ENCODE measurements at places on chromosomes 1 and 21.

- peak; percentile 8 for DNase-seq
Observed at GRCh38 chr1:151993084-151993733, 450 bp downstream of the S100A10 start.

DNA sequence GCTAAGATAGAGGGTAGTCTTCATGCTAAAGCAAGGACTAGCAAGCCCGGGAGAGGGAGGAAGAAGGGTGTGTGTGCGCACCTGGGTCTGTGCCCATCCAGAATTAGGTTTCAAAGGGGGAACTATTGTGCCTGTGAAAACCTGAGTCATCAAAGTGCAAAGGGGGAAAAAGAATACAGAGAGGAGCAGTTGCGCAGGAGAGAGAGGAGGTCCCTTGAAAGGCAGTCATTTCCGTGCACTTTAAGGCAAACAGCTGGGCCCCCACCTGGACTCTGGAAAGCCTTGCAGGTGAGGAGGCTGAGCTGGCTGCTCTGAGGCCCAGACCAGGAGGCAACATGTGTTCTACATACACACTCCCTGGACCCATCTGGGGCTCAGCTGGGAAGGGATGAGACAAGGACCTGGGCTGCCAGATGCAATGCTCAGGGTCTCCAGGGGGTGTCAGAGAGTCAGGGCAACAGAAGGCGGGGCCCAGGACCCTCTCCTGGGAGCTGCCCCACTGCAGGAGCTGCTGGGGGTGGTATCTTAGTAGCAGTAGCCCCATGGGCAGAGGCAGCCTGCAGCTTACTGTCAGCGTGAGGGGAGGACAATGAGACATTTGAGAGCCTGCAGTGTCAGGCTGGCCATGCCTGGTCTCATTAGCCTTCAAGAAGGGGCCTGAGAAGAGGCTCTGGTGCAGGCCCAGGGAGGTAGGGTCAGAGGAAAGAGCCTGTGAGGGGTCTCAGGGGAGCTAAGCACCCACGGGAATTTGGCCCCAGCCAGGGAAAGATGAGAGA is 14.3 kb downstream of the PROK1 start:
- DNase-seq = no peak

DNA sequence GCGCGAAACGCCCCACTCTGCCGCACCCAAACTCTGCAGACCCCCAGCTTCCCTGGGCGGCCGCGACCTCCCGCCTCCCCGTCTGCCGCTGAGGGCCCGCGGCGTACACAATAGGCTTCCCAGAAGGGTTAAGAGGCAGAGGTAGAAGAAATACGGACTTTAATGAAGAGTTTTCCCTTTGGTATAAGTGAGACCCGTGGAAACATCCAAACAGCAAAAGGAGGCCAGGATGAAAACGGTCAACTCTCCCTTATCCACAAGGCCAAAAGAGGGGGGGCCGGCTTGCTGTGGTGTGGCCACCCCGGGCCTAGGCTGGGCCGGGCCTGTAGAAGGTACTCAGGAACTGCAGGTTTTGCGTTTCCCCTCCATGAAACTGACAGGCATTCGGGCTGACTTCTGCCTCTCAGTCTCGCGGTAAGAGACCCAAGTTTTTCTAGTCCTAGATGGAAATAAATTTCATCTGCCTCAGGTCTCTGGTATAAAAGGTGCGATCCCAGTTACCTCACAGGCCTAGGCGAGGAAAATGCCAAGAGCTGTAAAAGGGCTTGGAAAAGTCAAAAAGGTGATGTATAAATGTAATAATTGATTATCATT is 671 bp upstream of the PYGO2 start:
- DNase-seq = no peak

DNA sequence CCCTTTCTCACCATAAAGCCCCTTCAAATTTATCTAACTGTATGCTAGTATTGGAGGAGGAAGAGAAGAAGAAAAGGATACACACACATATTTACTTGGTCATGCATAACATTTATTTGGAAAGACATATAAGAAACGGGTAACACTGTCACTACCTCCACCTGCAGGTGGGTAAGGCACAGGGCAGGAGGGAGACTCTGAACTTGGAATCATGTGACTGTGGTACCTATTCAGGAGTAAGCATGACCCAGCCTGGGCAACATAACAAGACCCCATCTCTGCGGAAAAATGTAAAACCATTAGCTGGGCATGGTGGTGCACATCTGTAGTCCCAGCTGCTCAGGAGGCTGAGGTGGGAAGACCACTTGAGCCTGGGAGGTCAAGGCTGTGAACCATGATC is 1.4 kb upstream of the PADI6 start:
- DNase-seq = no peak

DNA sequence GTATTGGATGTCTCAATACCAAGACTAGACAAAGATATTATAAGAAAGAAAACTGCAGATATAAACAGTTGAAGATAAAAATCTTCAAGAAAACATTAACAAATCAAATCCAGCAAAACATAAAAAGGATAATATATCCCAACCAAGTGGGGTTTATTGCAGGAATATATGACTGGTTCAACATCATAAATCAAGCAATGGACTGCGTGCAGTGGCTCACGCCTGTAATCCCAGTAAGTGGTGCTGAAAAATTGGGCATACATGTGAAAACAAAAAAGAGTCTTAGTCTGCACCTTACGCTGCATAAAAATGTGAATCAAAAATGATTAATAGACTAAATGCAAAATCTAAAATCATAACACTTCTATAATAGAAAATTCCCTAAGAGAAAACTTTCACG is 112.9 kb upstream of the PDE4B start:
- DNase-seq = no peak

DNA sequence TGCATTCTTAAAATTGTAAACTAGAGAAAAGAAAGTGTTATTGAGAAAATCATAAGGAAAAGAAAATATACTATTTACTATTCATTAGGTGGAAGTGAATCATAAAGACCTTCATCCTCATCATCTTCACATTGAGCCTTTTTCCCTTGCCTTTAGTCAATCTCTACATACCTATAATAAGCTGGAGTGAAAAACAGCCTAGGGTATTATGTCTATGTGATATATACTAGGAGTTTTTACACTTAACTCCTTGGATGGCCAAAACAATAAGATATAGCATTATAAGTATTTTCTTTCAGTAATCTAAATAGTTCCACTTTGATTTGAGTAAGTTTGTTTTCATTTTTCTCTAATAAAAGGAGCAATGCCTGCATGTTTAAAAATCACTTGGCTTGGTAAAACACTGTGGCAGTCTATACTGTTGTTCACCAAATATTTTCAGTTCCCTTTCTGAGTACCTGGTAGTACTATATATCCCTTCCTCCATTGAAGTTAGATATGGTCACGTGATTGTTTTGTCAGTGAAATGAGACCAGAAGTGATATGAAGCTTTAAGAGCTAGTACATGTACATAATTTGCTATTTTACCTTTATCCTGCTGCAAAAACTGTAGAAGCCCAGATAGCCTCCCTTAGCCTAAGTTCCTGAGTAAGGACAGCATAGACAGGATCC is 78.3 kb downstream of the CLEC20A start:
- no peak for DNase-seq

- no peak for DNase-seq
Observed at GRCh38 chr1:81109038-81109437, 691.7 kb upstream of the ADGRL2 start.

- no peak for DNase-seq
Observed at GRCh38 chr1:103336408-103336807, 189.1 kb upstream of the RNPC3 start.

DNA sequence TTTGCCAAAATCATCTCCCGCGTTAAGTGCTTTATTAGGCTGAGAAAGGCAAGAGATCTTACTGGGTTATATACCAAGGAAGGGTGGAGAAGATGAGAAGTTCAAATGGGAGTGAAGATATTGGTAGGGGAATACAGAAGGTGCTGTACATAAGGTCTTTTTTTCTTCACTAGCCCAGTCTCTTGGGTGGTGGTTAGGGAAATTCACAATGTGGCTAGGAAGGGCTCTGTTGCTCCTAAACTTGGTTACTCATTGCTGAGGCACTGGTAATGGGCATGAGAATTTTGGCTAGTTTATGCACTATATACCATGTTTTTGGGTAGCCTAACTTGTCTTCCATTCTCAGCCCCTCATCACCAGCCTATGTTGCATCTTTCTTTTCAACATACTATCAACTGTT is 50.6 kb downstream of the LHX4 start:
- DNase-seq = no peak

DNA sequence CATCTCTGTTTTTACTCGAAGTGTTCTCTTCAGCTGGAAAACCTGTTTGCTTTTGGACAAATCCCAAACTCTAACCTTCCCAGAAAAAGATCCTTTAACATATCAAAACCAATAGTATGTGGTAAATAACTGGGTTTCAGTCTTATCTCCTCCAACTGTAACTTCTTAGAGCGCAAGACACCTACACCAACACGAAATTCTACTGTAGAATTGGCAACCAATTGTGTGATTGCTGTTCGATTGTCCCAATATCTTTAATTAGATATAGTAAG is 5.8 kb upstream of the MPZL1 start:
- no peak for DNase-seq

DNA sequence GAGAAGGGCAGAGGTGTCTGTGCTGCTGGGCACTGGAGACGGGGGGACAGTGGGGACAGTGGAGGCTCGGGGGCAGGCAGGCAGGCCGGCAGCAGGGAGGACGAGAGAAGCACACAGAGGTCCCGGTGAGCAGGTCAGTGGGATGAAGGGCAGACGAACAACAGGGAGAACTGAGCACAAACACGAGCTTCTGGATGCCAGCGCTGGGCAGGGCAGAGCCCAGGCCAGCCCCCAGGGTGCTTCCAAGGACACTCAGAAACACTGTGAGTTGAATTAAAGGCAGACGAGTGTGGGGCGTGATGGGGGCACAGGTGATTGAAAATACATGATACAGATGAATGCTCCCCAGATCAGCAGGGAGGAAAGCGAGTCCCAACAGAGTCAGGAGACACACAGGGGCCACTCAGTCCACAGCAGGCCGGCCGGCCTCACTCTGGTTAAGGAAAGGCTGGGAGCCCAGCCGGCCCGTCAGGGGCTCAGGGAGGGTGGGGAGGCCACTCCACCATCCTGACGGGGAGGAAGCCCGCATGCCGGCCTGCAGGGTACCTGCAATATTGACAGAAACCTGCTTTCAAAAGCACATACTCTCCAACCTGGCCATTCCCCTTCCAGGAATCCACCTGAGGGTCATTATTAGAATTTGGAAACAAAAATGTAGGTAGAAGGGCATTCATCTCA is 14.1 kb downstream of the SLC19A1 start:
- no peak for DNase-seq

DNA sequence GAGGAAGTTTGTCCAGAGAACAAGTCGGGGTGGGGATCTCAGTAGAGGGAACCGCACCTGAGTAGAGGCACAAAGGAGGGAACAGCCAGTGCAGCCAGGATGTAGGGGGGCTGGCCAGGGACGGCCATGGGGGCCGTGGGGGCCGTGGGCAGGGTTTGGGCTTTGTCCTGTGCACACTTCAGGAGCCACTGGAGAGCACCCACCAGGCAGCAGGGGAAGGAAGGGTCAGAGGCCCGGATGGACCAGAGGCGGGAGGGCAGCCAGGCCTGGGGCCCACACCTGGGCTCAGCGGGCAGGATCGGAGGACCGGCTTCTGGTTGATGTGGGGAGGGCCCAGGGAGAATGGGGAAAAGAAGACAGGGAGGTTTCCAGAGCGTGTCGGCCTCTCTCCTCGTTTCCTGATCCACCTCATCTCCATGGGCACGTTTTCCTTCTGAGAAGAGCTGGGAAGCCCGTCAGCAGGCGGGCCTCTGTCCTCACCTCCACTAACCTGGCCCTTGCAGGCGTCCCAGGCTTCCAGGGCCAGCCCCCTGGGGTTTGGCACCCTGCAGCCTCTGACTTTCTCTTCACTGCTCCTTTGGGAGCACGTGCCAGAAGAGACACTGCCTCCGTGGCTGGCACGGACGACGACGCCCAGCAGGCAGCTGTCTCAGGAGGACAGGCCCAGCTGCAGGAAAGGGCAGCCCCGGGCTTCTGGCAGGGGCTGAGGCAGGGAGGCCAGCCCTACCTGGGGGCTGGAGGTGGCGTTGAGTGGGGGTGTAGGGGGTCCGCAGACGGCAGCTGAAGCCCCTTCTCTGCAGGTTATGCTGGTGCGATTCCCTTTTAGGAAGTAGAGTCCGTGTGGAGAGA is 16.8 kb upstream of the PDXK start:
- DNase-seq = no peak

- DNase-seq = no peak
Observed at GRCh38 chr1:41245659-41246058, 3.6 kb upstream of the SCMH1 start.

DNA sequence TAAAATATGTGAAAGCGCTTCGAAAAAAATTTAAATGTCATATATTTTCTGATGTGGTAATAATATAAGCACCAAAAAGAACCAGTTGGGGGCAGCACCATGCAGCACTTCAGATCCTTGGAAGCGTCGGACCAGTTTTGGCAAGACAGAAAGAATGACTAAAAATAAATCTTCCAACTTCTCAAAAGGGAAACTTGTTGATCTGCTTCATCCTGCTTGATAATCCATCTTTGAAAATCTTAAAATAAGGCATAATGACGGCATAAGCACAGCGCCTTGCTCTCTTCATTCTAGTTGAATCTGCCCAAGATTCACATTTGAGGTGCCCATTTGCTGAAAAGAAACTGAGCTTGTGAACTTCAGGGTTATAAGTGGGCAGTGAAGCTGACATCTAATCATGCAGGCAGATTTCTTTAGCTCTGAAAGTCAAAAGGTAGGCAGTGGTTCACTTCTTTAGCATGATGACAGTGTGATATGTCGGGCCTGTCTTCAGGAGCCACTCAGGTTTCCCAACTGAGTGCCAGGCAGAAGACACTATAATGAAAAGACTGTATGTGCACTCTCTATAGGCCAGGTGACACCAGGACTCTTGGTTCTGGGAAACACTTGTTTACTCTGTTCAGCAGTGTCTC is 19.8 kb upstream of the MUTYH start:
- DNase-seq = peak; percentile 17

DNA sequence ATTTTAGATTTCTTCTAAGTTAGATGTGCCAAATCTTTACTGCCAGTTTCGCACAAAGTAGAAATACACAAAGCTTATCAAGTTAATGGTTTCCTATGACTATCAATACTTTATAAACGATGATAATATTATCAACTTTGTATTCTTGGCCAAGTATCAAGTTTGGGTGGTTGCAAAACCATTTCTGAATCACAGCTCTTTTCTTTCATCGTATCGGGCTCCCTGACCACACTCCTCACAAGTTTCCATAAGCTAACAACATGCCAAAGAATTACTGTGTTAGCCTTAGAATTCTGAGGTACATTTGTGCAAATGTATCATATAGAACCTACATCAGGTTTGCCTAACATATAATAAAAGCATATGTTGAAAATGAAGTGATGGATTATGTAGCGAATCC is 311.0 kb downstream of the KCTD3 start:
- no peak for DNase-seq

DNA sequence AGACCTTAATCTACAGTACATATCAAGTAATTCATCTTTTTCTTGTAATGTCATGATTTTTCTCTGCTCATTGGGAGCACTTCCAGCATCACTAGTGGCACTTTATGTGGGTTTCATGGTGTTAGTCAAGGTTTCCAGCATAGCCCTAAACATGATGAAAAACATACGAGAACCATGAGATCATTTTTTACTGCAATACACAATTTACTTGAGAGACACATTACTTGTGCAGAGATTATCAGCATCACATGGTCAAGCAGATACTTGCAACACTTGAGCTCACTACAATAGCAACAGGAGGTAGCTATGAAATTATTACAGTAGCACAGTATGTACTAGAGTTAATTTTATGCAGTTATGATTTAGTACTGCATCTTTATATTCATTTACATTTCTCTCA is 36.4 kb downstream of the ITGB3BP start:
- no peak for DNase-seq
